ENCODE measurements at places on chromosomes 2 and 18.

- DNase-seq, result no peak
Measured at GRCh38 chr2:23524261-23524706, 139.3 kb downstream of the KLHL29 start.

GRCh38 chr2:52391621-52392020 lies 1359.7 kb upstream of the NRXN1 start:
- no peak for DNase-seq

GRCh38 chr18:57051657-57052044 lies 95.2 kb upstream of the BOD1L2 start:
- no peak for DNase-seq

- DNase-seq, result no peak
Measured at GRCh38 chr2:489084-489483, 188.1 kb downstream of the TMEM18 start.

DNA sequence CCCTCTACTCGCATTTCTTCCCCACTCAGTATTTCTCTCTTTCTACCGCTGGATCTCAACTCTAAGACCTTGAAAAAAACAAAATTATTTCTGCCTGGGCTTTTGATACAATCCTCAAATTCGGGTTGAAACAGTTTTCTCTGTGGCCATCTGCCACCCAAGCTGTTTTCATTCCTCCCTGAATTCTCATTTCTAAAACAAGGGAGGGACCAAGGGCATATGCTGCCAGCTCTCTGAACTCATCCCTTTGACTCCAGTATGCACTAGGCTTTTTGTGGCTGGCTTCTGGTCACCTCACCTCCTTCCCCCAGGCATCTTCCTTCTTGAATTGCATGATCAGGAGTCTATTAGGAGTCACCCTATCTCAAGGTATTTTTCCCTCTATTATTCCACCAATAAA lies 49.5 kb downstream of the CCDC148 start:
- no peak for DNase-seq

GRCh38 chr2:48504647-48505327 lies 25.2 kb upstream of the STON1 start:
- no peak for DNase-seq

DNA sequence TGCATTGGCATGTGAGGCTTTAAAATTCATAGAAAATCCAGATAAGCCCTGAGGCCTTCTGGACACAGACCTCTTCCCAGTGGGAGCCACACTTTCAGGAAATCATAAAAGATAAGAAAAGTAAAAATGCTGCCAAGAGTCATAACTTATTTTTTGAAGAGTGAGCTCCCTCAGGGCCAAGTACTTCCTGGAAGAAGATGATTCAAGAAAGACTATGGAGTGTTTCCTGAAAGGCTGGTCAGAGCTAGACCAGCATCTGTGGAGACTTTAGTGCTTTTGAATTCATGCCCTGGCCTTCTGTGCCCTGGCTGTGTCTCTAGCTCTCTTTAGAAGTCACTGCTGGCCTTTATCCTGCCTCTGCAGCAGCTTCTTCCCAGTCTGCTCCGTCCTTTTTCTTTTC lies 6.4 kb upstream of the XDH start:
- no peak for DNase-seq

GRCh38 chr2:133791191-133791590 lies 222.9 kb upstream of the NCKAP5 start:
- DNase-seq, result no peak

DNA sequence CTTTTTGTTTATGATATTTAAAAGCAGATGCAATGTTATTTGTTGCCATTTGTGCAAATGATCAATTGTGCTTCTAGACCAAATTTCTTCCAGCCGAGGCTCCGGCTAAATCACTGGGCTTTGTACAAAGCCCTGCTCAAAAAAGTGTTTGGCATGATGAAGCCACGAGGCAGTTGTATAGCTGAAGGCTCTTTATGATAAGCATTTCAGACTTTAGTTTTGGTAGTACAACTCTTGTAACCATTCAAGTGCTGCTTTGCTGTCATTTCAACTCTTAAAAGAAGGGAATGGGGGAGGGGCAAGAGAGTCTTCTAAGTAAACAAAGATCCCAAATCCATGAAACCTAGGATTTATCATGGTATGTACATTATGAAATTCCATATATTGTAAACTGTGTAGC lies 3.3 kb upstream of the ZNF532 start:
- no peak for DNase-seq

DNA sequence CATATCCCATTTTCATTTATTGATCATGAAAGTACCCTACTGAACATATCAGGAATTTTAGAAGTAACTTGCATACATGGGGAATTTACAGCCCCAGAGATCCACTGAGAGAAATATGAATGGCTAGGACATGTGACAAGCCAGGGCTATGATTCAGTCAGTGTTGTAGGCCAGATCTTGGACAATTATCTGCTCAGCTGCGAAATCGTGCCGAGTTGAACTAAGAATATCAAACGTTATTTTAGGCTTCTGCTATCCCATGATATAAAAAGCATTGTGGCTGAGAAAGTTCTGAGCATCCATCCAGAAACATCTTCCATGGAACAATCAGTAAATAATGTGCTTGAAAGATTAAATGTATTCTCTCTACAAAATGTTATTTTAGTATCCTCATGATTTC lies 85.7 kb upstream of the UNC80 start:
- no peak for DNase-seq

DNA sequence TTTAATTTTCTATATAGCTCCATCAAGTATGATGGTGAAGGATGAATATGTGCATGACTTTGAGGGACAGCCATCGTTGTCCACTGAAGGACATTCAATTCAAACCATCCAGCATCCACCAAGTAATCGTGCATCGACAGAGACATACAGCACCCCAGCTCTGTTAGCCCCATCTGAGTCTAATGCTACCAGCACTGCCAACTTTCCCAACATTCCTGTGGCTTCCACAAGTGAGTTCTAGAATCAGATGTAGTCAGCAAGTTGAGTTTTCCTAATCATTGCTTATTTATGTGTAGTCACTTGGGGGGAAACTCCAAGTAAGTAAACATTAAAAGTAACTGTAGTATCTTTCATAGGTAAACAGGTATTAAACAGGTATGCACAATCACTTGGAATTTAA lies 24.8 kb downstream of the SMAD4 start:
- no peak for DNase-seq

GRCh38 chr2:195360242-195360641 lies 296.8 kb upstream of the SLC39A10 start:
- DNase-seq, result no peak

DNA sequence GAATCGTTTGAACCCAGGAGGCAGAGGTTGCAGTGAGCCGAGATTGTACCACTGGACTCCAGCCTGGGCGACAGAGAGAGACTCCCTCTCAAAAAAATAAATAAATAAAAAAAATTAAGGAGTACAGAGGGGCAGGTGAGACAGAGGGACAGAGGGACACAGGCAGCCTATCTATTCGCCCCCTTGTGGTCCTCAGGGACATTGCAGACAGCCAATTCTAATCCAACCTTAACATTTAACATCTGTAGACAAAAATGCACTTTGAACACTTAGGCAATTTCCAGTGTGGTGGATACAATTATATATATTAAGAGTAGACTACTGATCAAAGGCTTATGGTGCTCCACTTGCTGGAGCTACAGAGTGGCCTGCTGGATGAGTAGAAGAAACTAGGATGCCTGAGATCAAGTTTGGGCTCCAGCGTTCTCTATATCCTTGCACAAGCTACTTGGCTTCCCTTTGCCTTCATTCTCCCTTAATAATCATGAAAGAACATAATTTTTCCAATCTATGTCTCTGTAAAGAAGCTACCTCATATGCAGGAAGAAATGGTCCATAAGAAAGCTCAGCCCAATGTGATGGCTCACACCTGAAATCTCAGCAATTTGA lies 8.2 kb upstream of the SMARCAL1 start:
- peak; percentile 30 for DNase-seq

- no peak for DNase-seq
Measured at GRCh38 chr2:149720615-149721014, 133.0 kb upstream of the MMADHC start.

DNA sequence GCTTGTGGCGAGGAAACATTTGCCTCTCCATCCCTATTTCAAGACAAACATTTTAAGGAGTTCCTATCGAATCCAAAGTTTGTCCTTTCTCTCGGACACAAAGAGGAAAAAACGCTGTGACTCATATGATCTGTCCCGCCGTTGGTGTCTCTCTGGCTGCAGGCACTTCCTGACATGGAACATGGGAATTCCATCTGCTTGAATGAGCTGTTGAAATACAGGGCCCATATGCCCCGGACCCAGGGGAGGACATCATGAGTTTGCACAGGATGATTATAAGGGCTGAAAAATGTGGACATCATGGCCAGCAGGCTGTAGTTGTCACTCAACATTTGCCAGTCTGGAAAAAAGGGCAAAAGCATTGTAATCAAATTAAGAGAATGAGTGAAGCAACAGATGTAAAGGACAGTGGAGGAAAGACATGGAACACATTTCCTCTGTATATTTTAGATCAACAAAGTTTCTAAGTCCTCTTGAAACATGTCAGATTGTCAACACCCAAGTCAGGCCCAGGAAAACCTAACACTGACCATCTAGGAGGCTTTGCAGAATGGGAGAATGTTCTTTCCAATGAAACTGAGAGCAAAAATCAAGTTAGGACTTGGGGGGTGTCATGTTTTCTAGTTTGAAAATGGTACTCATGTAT lies 103.2 kb upstream of the SMIM21 start:
- no peak for DNase-seq

- DNase-seq, result no peak
Measured at GRCh38 chr18:77632758-77633157, 383.1 kb downstream of the GALR1 start.

DNA sequence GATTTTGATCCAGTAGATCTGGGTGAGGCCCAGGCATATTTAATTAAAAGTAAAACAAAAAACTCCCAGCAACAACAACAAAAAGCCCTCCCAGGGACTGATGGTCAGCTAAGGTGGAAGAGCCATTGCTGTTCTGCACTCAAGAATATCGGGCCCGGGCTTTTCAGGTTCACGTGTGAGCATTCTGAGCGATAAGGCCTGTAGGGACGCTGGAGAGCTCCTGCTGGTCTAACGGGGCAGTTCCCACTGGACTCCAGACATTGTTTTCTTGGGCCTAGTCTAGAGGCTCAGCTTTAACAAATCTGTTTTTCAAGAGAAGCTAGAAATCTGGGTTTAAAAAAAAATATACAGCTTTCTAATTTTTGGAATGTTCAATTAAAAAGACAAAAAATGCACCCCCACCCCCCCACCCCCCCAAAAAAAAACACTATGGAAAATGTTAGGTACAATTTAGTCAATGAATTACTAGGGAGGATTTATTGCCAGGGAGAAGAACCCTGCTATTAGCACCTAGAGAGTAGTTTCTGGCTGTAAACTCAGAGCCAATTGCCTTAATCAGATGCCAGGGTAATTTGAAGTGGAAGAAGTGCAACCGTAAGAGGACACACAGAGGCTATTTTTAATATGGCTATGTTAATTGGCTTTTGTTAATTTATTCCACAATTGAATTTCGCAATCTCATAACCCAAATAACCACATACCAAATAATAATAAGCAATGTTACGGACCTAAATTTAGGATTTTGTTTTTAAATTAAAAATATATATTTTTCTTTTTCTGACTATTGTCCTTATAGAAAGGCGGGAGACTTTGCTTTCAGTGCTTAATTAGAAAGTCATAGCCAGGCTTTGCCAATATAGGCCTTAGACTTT lies 78.9 kb downstream of the MAP4K4 start:
- DNase-seq, result no peak

DNA sequence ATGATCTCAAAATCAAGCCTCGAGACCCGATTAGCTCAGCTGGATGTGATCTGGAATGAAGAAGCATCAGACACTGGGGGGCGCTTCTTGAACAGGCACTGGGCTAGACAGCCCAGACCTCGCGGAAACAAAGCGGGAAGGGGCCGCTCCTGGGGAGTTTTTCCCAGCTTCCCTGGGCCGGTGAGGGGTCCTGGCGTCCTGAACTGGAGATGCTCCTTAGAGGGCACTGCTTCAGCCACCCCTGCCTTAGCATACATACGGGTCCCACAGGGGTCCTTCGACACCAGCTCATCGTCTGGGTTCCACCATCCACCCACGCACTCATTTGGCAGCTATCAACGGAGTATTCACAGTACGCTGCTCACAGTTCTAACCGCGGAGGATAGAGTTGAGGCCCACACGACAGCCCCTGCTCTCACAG lies 146.7 kb downstream of the TSN start:
- no peak for DNase-seq

- no peak for DNase-seq
Measured at GRCh38 chr2:63059793-63060471, 9.3 kb downstream of the OTX1 start.

DNA sequence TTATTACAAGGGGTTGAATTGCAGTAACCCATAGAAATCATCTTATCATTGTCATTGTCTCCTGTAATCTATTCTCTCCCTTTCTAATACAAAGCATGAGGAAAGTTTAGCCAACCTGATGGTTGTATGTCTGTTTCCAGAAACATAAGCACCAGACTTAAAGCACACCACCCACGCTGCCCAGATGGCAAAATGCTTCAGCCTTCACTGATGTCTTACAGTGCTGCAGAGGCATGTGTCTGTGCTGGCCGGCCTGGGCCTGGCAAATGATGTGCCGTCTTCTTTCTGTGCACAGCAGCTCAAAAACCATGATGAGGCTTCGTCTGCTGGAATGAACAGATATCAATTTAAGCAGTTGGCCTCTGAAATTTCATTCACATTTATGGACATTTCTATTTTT lies 443.0 kb upstream of the RGPD4 start:
- no peak for DNase-seq

- no peak for DNase-seq
Measured at GRCh38 chr18:46261799-46262198, 157.6 kb downstream of the HAUS1 start.

GRCh38 chr2:158753641-158754611 lies 41.2 kb upstream of the DAPL1 start:
- peak; percentile 15 for DNase-seq

DNA sequence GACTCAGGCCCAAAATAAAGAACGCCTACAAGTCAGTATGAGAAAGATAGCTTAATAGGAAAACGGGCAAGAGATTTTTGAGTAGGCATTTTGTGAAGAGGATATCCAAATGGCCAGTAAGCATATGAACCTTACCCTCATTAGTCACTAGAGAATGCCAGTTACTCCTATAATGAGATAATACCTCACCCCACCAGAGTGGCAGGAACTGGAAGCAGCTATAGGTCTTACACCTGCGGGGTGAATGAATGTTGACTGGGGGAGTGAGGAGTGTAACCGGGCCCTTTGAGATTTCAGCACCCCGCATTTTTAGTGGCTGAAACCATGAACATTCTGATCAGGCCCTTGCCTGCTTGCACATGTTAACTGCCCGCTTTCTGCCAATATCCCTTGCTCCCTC lies 7.5 kb upstream of the PTPN2 start:
- DNase-seq, result no peak

All from stimulated activated CD8-positive, alpha-beta memory T cell treated with anti-CD3 and anti-CD28 coated beads, Interleukin-12 subunit alpha, Interleukin-12 subunit beta, amount 100 ng/mL, for 1 hour (primary cell).